H4 (cell line): ENCODE measurements at places on chromosomes 7 and 10. TPM values are rescaled to one million over a fixed set of nuclear protein-coding genes. Genes with fewer than 3 reads are reported as not detected.

The WIPF3 gene
- total RNA-seq, result not detected in 2 replicates

The THSD7A gene
- total RNA-seq, result 0.27 and 0.41 TPM in 2 replicates

The ADAM12 gene
- total RNA-seq, result 1.3 and 2.0 TPM in 2 replicates

The LZTS2 gene
- total RNA-seq, result 24.3 and 26.2 TPM in 2 replicates

The METTL27 gene
- 0.48 and 3.3 TPM in 2 replicates for total RNA-seq

DNA sequence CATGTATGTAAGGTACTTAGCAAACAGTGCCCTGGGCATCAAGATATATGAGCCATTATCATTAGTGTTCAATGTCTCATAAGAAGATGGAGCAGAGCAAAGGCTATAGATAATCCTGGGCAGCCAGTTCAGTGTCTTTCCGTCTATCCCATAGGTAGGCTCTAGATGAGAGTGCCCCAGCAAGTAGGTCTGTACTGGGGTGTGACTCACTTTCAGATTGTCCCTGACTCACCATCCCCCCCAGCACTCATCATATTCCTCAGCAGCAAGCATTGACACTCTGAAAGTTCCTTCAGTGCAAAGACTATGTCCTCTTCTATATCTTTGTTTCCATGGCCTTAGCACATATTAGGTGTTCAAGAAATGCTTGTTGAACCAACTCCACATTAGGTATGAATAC is 20.0 kb upstream of the FAM204A start:
- no peak for DNase-seq

GRCh38 chr7:92034116-92034515 is 93.5 kb downstream of the AKAP9 start:
- DNase-seq, result no peak

DNA sequence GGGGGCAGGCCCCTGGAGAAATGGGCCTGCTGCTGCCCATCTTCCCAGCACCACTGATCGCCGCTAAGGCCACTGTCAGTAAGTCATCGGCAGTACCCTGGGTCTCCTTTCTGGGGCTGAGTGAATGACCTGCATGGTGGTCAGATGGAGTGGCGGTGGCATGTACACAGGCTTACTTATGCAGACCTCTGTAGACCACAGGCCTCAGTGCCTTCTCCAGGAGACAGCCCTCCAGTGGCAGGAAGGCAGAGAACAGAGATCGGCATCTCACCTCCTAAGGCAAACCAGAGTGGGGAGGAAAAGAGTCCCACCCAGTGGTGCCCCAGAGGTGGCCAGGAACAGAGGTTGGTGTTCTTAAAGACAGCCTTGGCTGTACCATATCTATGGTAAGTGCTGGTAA is 22.8 kb upstream of the LRRC4 start:
- DNase-seq, result no peak

GRCh38 chr7:150587551-150587950 is 20.4 kb downstream of the GIMAP4 start:
- DNase-seq, result no peak

- no peak for DNase-seq
These were observed 22.2 kb downstream of the FRMPD2 start for GRCh38 chr10:48252354-48252650.

- no peak for DNase-seq
These were observed 63.5 kb downstream of the CAMK1D start for GRCh38 chr10:12412666-12413368.
